ENCODE measurements at places on chromosomes 7 and 10.

GRCh38 chr10:132420981-132421846 lies 24.2 kb downstream of the PWWP2B start:
- no peak for DNase-seq

GRCh38 chr10:23192712-23193434 lies 761 bp downstream of the PTF1A start:
- DNase-seq = no peak

DNA sequence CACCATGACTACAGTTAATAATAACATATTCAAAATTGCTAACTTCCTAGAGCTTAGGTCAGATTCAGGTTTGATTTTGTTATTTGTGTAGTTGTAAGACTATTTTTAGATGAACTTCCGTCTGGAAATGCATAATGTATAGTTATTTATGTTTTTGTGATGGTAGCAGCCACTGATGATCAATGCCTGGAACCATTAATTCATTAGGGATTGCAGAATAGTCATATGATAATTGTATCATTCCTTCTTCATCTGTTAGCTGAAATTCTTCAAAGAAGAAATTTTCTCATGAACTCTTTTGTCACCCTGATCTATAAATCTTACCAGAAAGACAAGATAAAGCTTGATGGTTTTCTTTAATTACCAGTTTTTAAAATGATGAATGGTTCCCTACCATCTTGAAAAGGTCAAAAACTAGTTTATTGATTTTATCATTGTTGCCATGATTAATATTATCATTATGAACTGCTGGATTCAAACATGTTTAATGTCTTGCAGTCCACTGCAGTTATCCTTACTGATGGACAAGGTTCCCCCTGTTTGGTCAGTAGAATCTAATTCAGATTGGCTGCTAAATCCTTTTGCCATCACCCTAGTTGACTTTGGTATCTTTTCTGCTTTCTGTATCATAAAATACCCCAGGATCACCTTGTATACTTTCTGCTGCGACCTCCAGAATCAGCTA lies 433.3 kb downstream of the GPAM start:
- DNase-seq = no peak

GRCh38 chr10:125120053-125120710 lies 40.2 kb downstream of the CTBP2 start:
- no peak for DNase-seq

DNA sequence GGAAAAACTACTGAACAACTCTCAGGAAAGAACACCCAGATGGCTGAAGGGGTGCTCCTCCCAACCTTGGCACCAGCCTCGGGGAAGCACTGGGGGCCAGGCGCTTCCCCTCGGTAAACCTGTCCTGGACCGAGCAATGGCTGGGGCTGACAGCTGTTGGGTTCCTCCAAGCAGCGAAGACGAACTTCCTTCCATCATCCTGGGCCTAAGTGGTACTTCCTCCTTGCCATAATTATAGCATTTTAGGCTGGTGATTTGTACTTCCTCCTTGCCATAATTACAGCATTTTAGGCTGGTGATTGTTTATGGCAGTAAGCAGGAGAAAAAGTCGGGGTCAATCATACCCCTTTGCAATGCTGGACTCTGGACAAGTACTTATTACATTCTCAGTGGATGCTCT lies 69.3 kb downstream of the MYOF start:
- DNase-seq = no peak

DNA sequence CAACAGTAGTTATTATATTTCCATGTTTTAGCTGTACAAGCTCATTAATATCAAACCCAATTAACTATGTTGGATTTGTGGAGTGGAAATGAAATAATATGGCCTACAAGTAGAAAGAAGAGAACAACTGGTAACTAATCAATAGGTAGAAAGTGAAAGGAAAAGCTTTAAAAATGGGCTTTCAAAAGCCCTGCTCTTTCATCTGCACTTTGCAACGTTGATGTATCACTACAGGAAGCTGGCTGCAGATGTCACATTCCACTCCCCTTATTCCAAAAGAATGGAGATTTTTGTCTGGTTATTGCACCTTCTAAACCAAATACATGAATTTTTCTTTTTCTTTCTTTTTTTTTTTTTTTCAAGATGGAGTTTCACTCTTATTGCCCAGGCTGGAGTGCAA lies 11.7 kb upstream of the MKI67 start:
- DNase-seq = no peak

DNA sequence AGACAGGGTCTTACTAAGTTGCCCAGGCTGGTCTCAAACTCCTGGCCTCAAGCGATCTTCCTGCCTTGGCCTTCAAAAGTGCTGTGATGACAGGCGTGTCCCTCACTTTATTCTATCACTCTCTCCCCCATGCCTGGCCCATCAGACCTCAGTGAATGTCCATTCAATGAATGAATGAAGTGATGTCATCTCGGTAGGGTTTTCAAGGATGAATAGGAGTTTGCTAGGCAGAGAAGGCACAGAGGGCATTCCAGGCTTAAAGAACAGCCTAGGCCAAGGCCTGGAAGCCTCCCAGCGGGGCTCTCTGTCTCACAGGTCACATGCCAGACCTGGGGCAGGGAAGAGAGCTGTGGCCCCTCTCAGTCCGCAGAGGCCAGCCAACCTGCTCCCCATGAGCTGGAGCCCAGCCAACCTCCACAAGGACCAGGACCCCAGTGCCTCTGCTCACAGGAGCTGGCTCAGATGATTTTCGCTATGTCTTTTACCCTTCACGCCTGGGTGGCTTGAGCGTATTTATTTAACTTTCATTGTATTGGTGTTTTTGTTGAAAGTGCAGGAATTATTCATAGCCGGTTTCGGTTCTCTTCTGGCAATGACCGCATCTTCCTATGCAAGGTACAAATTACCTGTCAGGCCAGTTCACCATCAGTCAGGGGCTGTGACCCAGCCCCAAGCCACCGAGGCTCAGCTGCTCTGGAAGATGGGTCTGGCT lies 11.8 kb upstream of the TNRC18 start:
- no peak for DNase-seq

GRCh38 chr10:69657430-69657829 lies 27.4 kb downstream of the FAM241B start:
- DNase-seq = no peak

DNA sequence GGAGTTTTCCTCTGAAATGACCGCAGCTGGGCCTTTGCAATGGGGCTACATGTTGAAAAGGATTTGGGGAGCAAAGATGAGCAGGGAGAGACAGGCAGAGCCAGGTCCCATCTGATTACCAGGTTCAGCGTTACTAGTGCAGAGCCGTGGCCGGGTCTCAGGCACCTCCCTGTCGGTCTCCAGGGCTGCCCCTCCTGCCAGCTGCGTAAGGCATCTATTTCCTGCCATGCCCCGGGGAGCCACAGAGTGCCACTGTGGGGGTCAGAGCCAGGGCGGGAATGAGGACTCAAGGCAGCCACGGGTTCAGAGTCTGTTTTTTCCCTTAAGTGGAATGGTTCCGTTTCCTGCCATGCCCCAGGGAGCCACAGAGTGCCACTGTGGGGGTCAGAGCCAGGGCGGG lies 382.6 kb upstream of the SHH start:
- DNase-seq = no peak

DNA sequence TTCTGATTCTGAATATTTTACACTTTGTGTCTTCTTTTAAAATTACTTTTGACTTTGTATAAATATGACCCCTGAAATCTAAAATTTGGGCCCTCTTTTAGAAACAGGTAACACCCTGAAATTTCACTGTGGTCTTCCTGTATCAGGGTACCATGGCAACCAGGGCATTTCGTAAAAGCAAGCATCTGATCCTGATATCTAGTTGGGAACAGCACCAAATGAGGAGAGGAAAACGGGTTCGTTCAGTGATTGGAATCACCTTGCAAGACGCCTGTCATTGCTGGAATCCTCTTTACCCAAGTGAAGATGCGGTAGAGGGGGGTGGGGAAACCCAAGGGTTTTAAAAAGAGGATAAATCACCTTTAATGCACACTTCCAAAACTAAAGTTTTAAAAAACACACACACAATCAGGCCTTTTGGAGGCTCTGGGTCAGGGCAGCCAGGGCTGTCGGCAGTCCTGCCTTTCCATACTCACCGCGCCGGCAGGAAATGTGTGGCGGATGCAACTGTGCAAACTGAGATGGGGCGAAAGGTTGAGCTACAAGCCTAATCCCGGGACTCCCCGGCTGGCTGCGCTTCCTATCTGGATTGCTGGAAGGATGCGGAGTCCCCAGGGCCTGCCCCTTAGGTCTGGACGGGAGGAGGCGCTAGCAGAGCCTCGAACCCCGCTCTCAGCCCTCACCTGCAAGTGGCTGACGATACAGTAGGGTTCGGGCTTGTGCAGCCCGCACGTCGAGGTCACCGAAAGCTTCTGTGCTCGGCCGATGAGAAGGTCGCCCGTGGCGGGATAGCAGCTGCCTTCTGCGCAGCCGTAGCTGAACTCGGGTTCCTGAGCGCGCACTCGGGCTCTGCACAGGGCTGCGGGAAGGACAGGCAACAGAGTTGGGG lies 1.8 kb downstream of the LAMB1 start:
- peak; percentile 77 for DNase-seq

DNA sequence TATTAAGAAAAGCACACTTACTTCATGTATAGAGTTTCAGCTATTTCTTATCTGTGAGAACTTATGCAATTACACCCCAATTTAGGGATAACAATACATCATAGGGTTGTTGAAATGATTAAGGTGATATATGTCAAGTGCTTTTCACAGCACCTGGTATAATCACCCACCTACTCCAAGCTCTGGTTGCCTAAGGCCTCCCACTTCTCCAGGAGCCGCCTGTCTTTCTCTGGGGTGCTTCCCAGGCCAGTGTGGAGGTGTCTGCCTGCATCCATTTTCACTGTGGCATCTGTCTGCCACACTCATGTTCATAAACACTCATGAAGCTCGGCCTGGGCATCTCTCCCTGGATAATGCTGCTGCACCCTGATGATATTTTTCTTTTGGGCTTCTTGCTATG lies 250.3 kb downstream of the STK31 start:
- no peak for DNase-seq

- no peak for DNase-seq
Observed at GRCh38 chr7:12174931-12175330, 36.2 kb upstream of the TMEM106B start.

DNA sequence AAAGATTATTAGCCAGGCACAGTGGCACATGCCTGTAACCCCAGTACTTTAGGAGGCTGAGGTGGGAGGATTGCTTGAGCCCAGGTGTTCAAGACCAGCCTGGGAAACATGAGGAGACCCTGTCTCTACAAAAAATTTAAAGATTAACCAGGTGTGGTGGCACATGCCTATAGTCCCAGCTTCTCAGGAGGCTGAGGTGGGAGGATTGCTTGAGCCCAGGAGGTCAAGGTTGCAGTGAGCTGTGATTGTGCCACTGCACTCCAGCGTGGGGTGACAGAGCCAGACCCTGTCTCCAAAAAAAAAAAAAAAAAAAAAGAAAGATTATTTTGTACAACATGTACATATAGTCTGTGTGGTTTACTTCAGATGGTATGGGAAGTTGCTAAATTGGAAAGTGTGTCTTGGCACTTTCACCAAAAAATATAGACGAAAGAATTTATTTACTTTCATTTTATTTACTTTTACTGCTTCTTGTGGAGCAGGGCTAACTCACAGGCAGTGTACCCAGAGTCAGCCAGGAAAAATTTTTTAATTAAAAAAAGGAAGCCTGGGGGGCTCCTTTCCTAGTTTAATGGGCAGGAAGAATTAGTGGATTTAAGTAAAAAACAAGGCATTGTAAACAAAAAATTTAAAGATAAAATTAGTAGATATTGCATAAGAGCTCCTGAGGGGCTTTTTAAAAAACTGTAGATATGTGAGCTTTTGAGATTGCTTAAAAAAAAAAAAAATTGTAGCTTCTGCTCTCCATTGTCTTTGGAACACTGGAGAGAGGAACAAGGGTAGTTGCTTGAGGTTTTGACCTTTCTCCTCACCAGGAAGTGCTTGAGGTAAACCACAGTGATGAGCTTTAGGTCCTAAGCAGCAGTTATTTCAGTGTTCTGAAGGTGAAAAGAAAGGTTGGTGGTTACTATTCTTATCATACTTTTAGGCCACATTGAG lies 44.6 kb upstream of the VDAC2 start:
- DNase-seq = no peak

- no peak for DNase-seq
Observed at GRCh38 chr10:47225219-47225927, 74.6 kb upstream of the GDF10 start.

GRCh38 chr10:123093489-123093888 lies 42.3 kb upstream of the HMX3 start:
- no peak for DNase-seq

DNA sequence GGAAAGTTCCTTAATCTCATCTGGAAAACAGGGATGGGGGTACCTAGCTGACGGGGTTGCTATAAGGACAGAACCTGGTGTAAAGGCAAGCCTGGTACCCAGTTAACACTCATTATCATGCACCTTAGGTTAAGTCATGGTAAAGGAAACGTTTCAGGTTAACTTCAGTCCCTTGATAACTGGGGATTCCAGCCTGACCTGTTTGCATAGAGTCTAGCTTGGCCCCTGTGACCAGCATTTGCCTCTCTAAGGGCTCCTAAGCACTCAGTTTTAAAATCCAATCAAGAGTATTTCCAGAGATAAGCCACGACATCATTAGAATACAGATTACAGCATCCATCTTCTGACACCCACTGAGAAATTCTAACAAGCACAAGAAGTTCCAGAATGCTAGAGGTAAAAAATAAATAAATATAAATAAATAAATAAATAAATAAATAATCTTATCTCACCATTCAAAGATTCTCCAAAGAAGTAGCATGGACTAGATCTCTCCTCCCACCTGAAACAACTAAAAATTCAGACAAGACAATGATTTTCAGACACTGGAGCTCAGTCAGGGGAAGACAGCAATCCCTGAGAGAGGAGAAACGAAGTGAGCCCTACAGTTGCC lies 184.6 kb downstream of the KCNMA1 start:
- DNase-seq = no peak

DNA sequence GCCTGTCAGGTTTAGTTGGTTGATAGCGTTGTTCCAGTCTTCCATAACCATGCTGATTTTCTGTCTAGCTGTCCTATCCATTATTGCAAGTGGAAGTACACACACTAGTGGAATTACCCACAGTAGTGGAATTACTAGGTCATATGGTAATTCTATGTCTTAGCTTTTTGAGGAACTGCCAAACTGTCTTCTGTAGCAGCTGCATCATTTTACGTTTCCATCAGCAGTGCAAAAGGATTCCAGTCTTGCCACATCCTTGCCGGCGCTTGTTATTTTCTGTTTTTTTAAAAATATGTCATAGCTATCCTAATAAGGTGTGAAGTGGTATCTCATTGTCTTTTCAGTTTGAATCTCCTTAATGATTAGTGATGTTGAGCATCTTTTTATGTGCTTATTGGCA lies 17.2 kb upstream of the RHBDD2 start:
- no peak for DNase-seq

GRCh38 chr7:127091620-127092019 lies 161.1 kb downstream of the GRM8 start:
- no peak for DNase-seq

DNA sequence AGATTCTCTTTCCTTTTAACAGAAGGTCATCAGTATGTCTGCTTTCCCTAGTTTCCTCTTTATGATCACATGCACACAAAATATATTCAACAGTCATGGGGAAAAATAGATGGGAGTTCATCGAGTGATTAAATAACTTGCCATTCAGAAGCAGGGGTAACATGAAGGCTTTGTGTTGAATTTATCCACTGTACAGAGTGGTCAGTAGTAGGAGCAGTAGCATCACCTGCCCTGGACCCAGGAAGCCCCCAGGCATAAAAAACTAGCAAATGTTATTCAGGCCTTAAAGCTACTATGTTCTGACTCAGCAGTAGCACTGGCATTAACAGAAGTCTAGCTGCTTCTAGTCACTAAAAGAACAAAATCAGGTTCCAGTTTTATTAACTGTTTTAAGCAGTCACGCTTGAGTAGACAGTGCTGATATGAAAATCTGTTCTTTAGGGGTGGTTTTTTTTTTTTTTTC lies 31.4 kb upstream of the FAM133B start:
- no peak for DNase-seq

Data from H1 (cell line).